ENCODE measurements at places on chromosomes 7 and 10.

GRCh38 chr10:32237644-32238345, 109.2 kb downstream of the EPC1 start:
- no peak for DNase-seq

DNA sequence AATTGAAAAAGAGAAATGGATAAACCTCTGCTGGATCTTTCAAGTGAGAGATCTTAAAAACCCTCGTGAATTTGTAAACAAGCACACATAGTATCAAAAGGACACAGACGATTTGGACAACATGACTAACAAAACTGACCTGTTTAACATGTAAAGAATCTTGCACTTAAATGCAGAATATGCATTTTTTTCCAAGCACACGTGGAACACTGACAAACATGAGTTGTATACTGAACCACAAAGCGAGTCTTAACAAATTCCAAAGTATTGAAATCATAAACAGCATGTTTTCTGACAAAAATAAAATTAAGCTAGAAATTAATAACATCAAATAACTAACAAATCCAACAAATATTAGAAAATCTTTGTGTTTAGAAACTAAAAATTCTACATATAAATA, 65.0 kb upstream of the ZNF746 start:
- no peak for DNase-seq

DNA sequence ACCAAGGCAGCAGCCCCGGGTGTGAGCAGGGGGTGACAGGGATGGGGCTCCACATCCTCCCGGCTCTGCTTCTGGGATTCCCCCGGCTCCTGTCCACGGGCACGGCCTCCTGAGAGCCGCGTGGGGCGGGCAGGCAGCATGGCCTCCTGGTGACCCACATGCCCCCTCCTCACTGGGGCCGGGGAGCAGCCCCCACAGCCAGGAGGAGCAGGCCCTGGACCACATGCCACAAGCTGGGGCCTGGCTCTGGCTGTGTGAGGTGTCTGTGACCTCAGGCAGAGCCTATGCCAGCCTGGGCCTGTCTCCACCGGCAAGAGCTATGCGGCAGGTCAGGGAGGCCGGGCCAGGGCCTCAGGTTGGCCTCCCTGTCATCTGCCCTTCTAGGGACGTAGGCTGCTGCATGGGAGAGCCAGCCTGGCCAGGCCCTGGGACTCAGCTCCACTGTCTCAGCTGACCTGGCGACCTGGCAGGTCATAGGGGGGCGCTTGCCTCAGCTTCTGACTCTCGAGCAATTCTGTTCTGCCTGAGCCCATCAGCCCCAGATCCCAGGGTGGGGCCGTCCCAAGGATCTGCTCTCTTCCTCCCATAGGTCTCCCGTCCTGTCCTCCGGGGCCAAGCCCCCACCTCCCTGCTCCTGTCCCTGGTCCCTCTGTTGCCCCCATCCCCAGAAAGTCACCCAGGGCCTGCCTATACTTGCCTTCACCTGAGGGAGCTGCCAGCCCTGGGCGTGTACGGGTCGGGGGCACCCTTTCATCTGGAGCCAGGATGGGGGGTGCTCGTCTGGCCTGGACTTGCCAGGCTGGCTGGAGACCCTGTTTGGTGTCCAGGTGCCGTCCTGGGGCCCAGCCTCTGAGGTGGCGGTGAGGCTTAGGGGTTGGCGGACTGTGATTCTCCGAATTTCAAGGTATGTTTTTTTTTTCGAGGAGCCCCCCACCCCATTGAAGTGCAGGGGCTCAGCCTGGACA, 3.9 kb upstream of the TMEM184A start:
- DNase-seq = peak; percentile 75

GRCh38 chr10:76122056-76122455, 690.6 kb downstream of the LRMDA start:
- DNase-seq = no peak

DNA sequence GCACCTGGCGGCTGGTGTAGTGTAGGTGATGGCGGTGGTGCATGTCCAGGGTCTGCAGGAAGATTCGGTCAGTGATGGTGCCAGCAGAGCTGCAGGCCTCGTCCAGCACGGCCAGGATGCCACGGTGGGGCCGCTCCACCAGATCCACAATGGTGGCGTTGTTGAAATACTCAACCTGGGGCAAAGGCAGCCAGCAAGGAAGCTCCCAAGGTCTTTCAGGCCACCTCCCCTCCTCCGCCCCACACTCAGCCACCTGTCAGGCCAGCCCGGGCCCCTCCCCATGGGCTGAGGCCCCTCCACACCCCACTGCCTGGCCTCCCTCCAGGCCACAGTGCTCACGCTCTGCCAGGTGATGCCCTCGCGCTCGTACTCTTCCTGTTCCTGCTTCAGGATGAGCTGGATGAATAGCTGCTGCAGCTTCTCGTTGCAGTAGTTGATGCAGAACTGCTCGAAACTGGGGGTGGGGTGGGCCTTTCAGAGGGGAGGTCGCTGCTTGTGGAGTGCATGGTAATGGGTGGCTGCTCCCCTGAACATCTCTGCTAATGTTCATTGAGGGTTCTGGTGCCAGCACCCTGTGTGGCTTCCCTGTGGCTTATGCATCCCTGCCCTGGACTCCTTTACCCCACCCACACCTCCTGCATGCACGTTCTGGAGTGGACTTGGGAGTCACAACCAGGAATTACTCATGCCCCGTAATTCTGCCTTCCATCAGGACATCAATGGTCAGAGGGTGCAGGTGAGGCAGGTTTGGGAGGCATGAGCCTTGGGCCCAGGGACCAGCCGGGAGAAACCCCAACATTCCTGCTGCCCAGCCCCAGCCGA, 8.9 kb downstream of the MYO1G start:
- DNase-seq = no peak
